Anterior cingulate cortex (tissue), 58 donors: ENCODE measurements at places on chromosomes 3 and 15.

- no peak for DNase-seq
Measured at GRCh38 chr15:84659904-84660781, 2.1 kb upstream of the NMB start.

DNA sequence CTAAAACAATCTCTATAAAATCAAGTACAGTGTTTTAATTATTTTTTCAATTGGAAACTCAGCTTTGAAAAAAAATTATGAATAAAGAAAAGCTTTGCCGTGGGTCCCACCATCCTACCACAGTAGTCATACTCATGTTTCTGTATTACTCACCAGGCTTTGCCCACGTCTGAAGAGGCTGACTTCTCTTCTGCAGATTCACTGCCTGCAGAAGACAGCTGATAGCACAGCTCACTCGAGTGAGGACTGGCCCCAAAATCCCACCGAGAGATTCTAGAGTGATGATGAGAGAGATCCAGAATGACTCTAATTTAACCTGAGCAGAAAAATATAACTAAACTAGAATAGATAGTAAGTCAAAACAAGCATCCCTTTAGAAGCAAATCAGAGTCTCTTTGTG, 11.9 kb downstream of the C2CD4B start:
- DNase-seq, result no peak

GRCh38 chr3:39558775-39559306, 91.4 kb downstream of the MOBP start:
- DNase-seq, result no peak

DNA sequence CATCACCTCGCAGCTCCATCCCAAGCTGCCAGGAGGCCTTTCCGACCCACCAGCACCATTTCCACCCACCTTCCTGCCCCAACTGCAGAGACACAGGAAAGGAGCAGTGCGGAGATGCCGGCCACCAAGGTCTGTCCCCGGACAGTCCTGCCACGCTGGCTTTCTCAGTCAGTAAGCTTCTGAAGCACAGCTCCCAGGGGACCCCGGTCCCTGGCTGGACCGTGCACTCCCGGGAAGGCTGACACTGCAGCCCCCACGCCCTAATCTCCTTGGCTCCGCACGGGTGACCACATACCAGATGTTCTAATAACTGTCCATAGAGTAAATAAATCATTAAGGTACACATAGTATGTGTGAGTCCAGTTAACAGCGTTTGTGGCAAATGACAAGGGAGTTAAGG, 73.5 kb downstream of the VGLL4 start:
- DNase-seq, result no peak

- no peak for DNase-seq
Measured at GRCh38 chr3:39592311-39593050, 125.0 kb downstream of the MOBP start.

- DNase-seq, result no peak
Measured at GRCh38 chr3:125238759-125239158, 26.2 kb upstream of the SLC12A8 start.

DNA sequence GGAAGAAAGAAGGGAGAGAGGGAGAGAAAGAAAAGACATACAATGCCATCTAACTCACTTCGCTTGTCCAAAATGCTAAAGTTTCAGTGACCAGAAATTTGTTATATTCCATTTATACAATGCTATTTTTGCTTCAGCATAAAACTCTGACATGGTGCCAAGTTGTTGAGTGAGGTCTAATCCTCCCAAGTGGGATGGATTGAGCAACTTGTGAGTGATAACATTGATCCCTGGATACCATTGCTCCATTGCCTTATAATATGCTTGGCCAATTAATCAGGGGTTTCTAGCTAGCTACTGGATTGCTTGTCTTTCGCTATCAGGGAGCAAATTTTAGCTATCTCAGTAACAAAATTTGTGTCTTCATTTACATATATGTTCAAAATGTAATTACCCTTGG, 615.6 kb upstream of the DPPA4 start:
- DNase-seq, result no peak

GRCh38 chr15:48323294-48323693, 7.9 kb upstream of the DUT start:
- DNase-seq, result no peak

- no peak for DNase-seq
Measured at GRCh38 chr15:50365570-50365969, 10.6 kb upstream of the GABPB1 start.

DNA sequence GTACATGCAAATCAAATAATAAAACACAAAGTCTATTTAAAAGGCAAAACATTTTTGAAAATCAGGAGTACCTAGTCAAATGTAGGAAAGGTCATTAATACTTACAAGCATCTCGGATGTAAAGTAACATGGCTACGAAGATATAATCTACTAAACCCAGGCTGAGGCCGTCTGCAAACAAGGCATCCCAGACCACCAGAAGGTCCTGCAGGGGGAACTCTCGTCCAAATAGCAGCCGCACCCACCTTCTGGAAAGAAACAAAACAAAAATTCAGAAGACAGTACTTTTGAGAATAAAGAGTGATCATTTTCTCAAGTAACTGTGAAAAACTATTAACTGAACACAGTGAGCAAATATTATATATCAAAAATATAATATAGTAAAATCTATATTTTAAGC, 423.1 kb downstream of the PLCL2 start:
- no peak for DNase-seq

- DNase-seq, result peak; percentile 49
Measured at GRCh38 chr3:197750396-197750831, 731 bp downstream of the FYTTD1 start.

DNA sequence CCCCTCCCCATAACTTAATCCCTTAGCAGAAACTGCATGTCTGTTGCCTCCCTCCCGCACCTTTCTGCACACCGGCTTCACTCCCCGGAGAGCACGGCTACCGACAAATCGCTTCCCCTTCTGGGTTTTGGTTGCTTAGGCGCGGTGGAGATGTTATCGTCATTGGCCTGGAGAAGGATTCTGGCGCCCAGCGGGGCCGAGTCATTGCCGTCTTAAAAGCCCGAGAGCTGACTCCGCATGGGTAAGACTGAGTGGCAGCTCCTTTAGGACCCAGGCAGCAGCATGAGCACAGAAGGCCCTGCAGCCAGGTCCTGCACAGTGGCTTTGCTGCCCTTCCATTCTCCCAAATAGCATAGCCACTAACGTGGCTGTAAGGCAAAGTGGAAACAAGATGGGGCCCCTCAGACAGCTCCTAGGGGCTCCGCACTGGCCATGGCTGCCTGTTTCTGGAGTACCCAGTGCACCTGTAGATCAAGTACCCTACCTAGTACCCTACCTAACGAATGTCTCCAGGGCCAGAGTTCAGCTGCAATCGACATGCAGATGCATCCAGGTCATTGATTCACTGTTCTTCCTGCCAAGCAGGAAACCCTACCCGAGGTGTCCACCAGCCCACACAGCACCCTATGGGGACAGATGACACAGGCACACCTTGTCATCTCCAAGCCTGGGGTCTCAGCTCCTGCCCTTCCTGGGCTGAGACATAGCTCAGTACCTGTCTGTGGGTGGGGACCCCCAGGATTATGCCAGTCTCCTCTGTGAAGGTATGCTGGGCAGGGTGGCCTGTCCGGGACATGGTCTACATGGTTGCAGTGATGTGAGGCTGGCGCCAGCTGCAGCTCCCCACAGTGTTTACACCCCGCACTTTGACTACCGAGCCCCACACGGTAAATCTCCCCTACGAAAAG, 147.6 kb downstream of the LRRK1 start:
- DNase-seq, result no peak

- DNase-seq, result no peak
Measured at GRCh38 chr3:146625186-146625775, 20.1 kb upstream of the PLSCR5 start.

- no peak for DNase-seq
Measured at GRCh38 chr15:69854521-69855181, 243.1 kb downstream of the TLE3 start.

- no peak for DNase-seq
Measured at GRCh38 chr3:176699288-176699687, 498.0 kb downstream of the TBL1XR1 start.

- peak; percentile 32 for DNase-seq
Measured at GRCh38 chr3:62723914-62724217, 151.3 kb downstream of the CADPS start.

GRCh38 chr3:134644731-134645514, 5.9 kb downstream of the KY start:
- DNase-seq, result peak; percentile 69

- DNase-seq, result no peak
Measured at GRCh38 chr15:33161209-33161608, 33.3 kb downstream of the FMN1 start.

DNA sequence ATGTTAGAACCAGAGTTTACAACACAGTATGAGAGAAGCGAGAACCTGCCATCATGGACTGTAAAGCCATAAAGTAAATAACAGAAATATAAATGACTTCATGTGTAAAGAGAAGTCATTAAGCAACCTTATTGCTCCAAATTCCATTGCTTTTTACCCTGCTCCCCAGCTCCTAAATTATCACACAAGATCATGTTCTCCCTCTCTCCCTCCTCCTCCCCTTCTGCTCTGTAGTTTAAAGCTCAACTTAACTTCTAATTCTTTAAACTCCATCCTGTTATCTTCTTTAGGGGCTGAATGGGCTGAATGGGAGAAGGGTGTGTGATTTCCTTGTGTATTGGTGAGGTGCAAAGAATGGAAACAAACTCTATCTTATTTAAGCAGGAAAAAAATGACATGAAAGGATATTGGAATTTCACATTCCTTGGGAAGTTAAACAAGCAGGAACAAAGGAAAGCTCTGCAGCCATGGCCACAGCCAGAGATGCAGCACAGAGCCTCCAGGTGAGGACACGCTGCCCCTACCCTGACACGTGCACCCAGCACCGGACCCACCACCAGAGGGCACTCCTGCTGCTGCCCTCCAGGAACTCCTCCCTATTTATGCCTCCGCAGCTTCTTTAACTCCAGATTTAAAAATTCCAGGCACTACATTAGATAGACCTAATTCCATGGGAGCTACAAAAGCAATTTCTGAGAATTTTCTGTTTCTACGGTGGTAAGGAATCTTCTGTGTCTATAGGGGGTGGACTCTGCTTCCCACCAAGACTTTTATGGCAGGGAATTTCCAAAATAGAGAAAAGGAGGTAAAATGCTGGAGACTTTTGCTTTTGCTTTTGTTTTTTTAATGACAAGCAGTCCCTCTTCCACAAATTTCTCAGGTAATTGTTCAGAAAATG, 76.9 kb upstream of the ABI3BP start:
- DNase-seq, result no peak

GRCh38 chr3:99410789-99411311, 227.5 kb upstream of the COL8A1 start:
- DNase-seq, result no peak

GRCh38 chr3:30811151-30811795, 83.2 kb downstream of the GADL1 start:
- no peak for DNase-seq

DNA sequence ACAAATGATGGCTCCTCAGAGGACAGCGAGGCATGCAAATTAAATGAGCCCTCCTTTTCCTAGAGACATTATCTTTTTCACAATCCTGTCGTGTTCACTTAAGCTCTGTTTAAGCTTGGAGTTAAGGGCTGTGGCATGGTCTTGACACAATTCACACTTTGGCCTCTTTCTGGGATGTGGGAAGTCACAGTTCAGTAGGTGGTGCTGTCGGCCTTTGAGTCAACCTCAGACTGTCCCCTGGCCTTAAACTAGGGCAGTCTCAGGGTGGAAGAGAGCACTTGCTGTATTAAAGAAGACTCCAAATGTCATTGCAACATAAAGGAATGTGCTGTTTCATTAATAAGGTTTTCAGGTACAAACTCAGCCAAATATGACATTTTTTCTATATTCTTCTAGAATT, 351.0 kb downstream of the MCTP2 start:
- DNase-seq, result no peak

- no peak for DNase-seq
Measured at GRCh38 chr3:148881286-148881685, 16.2 kb downstream of the CPA3 start.

DNA sequence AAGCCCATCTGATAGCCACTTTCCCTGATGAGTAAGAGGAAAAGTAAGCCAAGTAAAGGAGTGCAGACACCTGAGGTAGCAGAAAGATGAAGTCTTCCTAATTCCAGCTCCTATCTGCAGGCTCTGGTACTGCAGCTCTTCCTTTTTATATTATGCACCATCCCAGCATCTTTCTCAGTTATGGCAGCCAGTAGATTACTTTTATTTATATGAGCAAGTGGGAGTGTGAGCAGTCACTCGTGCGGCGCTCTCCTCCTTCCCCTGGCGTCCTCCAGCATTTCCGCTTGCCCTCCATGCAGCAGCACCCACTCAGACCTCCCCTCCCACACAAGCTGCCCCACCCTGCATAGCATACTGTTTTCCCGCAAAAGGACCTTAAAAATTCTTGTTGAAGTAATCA, 465.9 kb upstream of the DPPA4 start:
- DNase-seq, result no peak

DNA sequence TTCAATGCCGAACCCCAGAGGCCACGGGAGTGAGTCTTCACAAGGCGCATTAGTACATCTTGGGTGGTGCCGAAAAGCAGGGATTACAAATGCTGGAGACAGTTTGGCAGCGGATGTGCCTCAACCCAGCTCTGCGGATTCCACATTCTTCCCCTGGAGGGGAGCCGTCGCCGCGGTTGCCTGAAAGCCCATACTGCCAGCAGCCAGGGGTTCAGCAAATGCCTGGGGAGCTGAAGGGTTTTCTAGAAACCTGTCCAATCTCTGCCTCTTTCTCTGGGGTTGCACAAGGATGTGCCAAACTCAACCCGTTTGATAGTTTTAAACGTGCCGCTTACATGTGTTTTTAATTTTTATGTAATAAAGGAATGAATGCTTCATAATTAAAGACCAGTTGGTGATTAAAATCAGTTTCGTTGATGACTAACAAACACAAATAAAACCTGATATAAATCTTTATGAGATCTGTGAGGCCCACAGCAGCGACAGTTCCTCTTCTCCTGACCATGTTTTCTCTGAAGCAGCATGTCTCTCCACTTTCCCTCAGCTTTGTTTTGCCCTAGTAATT, 74.6 kb upstream of the LEKR1 start:
- no peak for DNase-seq

DNA sequence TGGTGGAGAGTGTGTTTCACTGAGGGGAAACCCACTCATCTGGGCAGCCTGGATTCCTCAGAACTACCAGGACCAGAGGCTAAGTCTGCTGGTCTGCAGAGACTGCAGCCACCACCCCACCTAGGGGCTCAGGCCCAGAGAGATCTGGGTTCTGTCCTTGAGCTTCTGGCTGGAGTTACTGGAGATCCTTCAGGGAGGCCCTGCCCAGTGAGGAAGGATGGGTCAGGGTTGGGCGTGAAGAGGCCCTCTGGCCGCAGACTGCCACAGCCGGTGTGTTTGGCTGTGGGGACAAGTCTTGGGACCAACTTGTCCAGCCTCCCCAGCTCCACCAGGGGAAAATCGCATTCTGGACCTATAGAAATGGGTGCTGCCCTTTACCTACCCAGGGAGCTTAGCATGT, 235.3 kb upstream of the CBLB start:
- DNase-seq, result no peak

DNA sequence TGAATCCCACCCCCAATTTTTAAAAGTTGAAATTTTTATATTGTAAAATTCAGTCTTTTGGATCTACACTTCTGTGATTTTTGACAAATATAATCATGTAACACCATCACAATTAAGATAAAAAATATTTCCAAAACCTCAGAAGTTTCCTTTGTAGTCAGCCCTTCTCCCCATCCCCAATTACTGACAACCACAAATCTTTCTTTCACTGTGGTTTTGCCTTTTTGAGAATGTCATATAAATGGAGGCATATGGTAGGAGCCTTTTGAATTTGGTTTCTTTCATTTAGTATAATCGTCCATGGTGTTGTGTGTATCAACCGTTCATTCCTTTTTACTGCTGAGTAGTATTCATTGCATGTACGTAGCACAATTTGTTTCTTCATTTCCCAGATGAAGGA, 7.9 kb upstream of the CILP start:
- DNase-seq, result no peak
